Neural progenitor cell (in vitro differentiated cells): ENCODE measurements at places on chromosomes 4 and X.

DNA sequence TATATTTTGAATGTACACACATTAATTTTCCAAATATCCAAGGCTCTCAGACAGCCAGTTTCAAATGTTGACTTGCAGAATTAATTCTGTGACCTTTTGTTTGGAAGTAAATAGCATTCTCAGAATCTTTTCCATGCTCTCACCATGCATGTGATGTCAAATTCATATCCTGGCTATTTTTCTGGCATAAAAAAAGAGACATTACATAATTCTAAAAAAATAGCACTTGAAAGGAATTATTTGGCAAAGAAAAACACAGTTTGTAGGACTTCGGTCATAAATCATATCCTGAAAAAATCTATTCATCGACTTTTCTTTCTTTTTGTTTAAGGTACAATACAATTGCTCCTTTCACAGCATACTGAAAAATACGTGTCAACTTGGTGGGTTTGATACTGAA, 111.2 kb downstream of the GLRA3 start:
- no peak for DNase-seq

DNA sequence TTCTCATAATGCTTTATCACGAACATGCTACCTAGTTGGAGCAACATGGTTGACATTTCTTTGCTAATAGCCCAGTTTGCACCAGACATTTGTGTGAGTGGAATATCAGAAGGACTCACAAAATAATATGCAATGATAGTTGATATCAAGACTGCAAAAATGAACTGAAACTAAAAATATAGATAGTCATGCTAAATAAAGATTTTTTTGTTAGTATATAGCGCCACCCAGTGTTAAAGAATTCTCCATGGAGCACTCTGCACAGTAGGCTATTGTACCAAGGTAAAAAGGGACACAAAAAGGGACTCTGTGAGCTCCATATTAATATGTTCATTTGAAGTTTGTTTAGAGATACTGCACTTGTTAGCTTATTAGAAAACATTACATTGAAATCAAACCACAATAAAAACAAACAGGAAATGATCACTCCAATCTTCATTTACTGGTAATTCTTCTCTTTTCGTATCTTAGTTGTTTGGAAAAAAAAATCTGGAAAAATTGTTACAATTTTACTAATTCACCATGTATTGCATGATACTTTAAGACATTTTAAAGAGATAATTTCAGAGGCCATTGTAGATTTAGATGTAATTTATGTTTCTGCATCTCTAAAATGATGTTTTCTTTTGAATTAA, 1509.6 kb downstream of the ADGRL3 start:
- peak; percentile 57 for DNase-seq

- no peak for DNase-seq
Measured at GRCh38 chr4:30538794-30539193, 181.4 kb upstream of the PCDH7 start.

GRCh38 chr4:154577324-154577723, 13.2 kb downstream of the FGA start:
- DNase-seq, result no peak

DNA sequence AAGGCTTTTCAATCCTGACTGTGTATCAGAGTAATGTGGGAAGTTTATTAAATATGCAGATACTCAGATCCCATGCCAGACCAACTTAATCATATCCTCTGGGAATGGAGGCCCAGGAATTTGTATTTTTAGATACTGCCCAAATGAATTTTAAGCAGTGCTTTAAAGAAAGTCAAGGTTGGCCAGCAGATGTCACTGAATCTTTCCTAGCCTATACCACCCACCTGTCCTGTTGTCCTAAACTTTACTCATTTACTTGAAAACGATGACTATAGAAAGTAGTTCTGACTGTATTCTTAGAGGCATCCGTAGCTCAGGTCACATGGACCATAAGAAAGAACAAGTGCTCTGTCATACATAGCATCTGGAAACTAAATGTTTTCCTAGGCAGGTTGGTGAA, 79.9 kb downstream of the AMOT start:
- DNase-seq, result no peak
